Activated CD8-positive, alpha-beta memory T cell treated with anti-CD3 and anti-CD28 coated beads, Interleukin-2, amount 10 ng/mL, durations not matched to agents 7 days and 5 days (primary cell): ENCODE measurements at places on chromosomes 3 and 15.

DNA sequence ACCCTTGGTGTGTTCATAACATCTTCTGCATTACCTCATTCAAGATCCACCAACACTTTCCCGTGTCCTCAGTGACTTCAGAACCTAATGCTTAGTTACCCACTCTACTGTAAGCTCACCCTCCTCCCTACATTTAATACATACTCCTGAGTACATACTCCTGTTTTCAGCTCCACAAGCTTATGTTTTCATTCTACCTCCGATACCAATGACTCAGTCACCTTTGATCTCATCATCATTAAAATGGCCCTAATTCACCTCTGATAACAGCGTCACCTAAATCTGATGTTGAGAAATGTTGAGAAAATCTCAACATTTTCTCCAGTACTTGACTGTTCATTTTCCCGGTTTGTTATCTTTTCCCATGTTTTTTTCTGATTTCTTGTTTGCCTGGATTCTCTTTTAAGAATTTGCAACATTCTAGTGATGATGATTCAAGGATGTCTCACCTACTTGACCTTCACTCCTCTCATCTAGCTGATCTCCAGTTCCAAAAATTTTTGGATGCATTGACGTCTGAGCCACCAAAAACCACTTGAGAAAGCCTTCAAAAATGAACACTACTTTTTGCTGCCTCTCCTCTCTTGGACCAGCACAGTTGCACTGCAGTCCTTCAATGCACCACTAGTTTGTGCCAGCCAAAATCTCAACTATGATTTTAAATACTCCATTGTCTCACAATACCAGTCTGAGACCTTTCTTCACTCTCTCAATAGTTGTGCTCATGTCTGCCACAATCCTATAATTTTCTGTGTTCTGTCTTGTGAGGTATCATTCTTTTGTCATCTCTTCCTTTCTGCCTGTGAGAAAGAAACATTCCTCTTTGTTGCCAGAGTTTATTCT is 220.7 kb upstream of the SEMA6D start:
- DNase-seq, result no peak

GRCh38 chr3:35739964-35740527 is 100.7 kb downstream of the ARPP21 start:
- DNase-seq, result no peak

GRCh38 chr3:177596816-177597271 is 399.6 kb upstream of the TBL1XR1 start:
- DNase-seq, result no peak

GRCh38 chr15:96428742-96429141 is 98.2 kb downstream of the NR2F2 start:
- no peak for DNase-seq

DNA sequence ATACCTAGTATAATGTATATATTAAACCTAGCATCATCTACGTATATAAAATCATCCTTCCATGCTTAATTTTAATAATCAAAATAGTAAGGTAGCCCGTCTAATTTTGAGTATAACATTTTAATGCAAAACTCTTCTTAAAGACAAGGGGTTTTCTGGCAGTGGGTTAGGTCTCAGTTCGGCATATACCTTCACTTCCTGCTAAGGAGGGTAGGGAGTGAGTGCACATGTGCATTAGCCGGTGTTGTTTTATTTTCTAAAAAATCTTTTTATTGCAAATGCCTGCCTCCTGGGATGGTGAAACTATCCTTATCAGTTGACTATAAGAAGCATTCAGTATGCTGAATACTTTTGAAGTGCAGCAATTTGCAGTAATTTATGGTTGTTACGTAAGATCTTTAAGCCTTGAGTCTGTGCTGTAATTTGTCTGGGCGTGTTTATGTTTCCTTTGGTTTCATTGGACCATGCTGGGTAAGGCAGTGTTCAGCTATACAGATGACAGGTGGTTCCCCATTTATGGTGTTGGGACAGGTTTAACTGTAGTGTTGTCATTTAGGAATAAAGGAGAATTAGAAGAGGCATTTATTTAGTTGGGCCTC is 11.7 kb downstream of the ARHGEF26 start:
- DNase-seq, result no peak

GRCh38 chr3:179837374-179837773 is 184.5 kb downstream of the USP13 start:
- no peak for DNase-seq

GRCh38 chr3:29514912-29515311 is 234.0 kb downstream of the RBMS3 start:
- no peak for DNase-seq

GRCh38 chr15:70605606-70606410 is 157.6 kb downstream of the UACA start:
- no peak for DNase-seq

DNA sequence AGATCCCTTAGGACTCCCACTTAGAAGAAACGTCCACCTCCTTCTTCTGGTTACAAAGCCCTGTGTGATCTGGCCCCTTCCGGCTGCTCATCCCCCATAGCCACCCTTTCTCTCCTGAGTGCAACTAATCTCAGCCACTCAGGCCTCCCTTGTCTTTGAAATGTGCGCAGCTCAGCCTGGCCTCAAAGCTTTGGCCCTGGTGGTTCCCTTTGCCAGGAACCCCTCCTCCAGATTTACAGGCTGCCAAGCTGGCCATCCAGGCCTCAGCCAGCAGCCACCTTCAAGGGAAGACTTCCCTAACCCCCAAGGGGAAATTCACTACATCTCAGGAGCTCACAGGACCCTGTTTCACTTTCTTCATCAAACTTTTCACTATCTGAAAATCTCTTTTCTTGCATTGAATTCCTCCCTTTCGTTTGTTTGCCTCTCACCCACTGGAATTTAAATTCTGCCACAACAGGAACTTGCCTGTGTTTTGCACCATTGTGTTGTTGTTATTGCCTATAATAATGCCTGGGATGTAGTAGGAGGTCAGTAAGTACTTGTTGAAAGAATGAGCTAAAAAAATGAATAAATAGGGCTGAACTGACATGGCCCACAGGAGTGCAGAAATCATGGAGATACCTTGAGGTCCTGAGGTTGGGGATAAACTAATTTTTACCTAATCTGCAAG is 109.5 kb upstream of the PFN2 start:
- no peak for DNase-seq

GRCh38 chr3:77506384-77506783 is 466.5 kb downstream of the ROBO2 start:
- DNase-seq, result no peak

DNA sequence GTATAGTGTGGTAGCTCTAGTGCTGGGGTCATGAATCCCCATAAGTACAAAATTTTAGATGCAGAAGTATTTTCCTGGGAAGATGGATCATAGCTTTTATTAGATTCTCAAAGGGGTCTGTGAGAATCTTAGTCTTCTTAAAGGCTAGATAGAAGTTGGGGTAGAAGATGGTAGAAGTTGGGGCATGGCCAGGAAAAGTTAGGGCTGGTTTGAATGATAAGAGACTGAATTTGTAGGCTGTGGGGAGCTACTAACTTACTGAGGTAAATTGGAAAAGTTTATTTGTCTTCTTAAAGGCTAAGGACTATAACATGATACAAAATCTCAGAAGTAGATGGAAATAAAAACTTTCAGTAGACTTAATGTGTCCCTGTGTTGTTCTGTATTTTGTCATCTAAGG is 1.6 kb upstream of the UBE2Q2 start:
- DNase-seq, result no peak
